ENCODE measurements at places on chromosomes 12 and 14.

GRCh38 chr12:113796066-113796827, 169.9 kb downstream of the RBM19 start:
- no peak for DNase-seq

DNA sequence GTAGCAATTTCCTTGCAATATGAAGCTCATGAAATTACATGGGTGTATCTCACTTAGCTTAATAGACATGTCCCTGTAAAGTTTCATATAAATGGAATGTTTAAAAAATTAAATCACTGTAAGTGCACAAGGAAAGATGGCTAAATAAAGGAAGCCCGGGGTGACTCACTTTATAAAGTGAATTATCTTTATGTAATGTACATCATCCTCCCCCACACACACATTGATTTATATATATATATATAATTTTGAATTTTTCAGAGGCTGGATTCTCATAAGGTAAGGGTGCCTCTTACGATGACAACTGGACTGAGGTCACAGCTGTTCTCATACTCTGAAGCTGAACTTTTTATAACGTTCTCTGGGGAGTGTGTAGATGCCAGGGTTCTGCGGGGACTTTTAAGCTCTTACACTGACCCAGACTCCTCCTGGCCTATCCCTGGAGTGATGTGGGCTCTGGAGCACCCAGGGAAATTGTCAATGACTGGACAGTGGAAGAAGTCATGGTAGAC, 108.7 kb upstream of the HIF1A start:
- no peak for DNase-seq

DNA sequence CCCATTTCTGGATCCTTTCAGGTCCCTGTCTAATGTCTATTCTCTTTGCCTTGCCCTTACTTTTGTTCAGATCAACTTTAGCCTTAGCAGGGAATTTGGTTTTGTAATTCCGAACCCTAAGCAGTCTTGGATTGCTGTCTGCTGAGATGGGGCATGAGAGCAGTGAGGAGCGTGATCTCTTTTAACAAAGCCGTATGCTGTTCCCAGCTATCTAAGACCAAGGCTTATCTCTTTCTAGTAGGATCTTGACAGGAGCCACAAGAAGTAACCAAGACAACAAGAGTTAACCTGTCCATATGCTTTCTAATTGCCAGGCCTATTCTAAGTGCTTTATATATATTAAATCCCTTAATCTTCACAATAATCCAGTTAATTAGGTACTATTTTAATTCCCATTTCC, 4.5 kb upstream of the DHRS7 start:
- no peak for DNase-seq

DNA sequence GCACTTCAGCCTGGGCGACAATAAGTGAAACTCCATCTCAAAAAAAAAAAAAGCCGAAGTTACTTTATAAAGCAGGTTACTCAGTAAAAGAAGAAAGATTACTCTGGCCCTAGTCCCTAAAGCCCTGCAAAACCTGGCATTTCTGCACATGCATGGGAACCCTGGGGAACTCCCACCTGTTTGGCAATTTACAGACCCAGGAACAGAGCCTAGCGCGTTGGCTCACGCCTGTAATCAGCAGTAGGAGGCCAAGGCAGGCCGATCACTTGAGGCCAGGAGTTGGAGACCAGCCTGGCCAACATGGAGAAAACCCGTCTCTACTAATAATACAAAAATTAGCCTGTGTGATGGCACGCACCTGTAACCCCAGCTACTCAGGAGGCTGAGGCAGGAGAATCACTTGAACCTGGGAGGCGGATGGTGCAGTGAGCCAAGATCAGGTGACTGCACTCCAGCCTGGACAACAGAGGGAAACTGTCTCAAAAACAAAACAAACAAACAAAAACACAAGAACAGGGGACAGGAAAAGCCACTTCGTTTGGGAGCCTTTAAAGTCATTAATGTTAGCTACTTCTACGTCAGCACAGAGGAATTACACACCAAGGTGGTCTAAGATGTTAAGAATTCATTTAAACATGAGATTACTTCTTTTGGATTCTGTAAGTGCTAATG, 34.1 kb upstream of the SPTSSA start:
- no peak for DNase-seq

GRCh38 chr14:41609704-41610183, 3.1 kb downstream of the LRFN5 start:
- no peak for DNase-seq

DNA sequence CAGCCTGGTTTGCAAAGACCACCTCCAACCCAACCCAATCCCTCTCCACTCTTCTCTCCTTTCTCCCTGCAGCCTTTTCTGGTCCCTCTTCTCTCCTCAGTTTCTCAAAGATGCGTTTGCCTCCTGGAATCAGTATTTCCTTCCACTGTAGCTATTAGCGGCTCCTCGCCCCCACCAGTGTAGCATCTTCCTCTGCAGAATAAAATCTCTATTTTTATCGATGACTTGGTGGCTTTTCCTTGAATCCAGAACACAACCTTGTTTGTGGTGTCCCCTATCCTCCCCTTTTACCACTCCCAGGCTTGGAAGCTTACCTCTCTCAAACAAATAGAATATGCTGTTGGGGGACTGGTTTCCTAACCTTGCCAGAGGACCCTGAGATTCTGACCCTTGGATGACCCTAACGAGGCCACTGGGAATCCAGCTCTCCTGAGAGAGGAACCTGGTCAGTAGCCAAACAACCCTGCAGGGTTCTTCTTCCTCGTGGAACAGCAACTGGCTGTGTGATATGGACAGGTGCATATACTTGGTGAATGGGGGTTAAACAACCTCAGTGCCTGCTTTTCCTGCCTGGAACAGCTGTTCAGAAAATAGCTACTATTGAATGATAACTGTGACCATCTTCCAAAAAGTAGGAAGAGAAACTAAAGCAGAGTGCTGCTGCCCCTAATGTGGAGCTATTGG, 4.4 kb downstream of the WNT1 start:
- no peak for DNase-seq

DNA sequence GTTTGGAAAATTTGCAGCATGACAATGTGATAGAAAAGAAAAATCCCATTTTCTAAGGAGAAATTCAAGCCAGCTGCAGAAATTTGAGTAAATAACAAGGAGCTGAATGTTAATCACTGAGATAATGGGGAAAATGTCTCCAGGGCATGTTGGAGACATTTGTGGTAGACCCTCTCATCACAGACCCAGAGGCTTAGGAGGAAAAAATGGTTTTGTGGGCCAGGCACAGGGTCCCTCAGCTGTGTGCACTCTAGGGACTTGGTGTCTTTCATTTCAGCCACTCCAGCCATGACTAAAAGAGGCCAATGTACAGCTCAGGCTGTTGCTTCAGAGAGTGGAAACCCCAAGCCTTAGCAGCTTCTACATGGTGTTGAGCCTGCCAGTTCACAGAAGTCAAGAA, 111.4 kb upstream of the SYT10 start:
- DNase-seq = no peak

- DNase-seq = no peak
These were observed 493.3 kb downstream of the TMTC2 start for GRCh38 chr12:83179999-83180398.

GRCh38 chr14:102909462-102909861, 13.0 kb upstream of the AMN start:
- DNase-seq = no peak

- DNase-seq = no peak
These were observed 180.2 kb downstream of the ACSS3 start for GRCh38 chr12:81257947-81258551.

DNA sequence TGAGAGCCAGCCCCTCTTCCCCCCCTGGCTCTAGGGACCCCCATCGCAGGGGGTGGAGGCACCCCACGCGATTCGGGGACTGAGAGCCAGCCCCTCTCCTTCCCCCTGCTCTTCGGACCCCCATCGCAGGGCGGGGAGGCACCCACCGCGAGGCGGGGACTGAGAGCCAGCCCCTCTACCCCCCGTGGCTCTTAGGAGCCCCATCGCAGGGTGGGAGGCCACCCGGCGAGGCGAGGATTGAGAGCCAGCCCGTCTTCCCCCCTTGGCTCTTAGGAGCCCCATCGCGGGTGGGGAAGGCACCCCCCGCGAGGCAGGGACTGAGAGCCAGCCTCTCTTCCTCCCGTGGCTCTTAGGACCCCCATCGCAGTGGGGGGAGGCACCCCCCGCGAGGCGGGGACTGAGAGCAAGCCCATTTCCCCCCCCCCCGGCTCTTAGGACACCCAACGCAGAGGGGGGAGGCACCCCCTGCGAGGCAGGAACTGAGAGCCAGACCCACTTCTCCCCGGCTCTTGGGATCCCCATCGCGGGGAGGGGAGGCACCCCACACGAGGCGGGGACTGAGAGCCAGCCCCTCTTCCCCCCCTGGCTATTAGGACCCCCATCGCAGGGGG, 45.6 kb downstream of the DDX11 start:
- DNase-seq = no peak

DNA sequence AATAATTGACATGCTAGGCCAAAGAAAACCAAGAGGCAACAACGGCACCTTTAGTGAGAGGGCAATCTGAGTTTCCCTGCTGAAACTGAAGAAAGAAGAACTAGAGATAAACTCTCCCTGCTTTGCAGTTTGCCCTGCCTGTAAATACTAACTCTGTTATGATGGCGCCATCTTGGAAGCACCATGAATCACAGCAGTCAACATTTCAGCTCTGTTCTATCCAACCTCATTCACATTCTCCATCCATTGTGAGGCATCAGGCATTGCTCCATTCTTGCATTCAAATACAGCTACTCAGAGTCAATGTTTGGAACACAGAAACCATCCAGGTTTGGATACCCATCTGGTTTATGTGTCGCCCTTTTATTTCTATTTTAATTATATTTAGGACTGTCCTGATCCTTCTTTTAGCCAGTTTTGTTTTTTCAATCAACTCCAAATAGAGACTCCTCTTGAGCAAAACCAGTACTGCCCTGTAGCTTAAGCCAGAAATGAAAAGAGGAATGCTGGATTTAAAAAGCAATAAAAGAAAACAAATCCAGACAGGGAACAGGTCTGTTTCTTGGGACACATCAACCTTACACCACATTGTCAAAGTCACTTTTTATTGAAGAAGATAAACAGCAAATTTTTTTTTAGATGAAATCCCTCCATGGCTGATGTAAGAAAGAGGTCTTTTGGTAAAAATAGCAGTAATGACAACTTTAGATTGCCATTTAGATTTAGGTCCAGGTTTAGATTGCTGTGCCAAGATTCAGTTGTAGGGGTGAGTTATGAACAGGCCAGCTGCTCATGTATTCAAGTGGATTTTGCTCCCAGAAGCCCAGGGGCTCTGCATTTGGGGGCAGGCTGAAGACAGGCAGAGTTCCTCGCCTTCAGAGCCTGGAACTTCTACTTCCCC, 33.3 kb upstream of the PPM1A start:
- DNase-seq = no peak

- no peak for DNase-seq
These were observed 7.6 kb downstream of the TSPAN9 start for GRCh38 chr12:3084742-3085141.

GRCh38 chr12:26058308-26058707, 66.5 kb downstream of the BHLHE41 start:
- no peak for DNase-seq

DNA sequence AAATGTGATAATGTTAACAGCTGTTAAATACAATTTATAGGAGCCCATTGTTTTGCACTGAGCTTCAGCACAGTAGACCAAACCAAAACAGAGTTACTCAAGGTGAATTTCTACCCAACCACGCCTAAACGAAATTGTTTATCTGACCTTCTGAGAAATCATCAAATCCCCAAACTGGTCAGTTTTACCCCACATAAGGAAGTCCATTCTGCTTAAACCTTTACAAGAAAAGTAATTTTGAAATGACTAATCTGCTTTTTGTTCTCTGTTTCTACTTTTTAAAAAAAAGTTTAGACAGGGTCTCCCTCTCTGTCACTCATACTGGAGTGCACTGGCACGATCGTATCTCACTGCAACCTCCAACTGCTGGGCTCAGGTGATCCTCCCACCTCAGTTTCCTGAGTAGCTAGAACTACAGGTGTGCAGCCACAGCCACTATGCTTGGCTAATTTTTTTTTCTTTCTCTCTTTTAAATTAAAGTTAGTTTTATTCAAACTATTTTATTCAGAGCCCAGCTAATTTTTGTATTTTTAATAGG, 1.4 kb upstream of the RNF10 start:
- DNase-seq = no peak

DNA sequence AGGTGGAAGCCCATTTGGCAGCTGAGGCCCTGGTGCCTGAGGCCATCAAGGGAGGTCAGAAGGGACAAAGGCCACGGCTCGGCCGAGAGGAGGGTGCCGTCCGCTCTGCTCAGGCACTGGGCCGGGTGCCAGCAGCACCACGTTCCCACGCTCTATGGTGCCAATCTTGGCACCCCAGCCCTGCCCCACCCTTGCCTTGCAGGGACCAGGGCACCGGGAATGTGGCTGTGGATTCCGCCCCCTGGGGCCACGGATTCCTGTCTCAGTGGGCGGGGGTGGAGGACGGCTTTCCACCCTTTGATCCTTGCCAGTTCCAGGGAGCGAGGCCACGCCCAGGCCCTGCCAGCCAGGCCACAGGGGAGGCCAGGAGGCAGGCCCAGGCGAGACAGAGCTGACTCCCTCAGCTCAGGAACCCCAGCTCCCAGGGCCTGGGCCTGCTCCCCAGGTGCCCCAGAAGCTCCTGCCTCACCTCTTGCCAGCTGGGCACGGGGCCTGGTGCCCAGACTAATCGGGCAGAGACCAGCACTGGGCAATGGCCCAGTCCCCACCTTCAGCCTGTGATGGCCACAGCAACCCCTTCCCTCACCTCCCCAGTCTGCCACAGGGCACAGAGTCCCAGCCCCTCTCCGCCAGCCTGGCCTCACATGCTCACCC, 26.4 kb upstream of the GPR132 start:
- DNase-seq = no peak

- no peak for DNase-seq
These were observed 38.3 kb downstream of the GYS2 start for GRCh38 chr12:21566223-21566906.

GRCh38 chr14:68807148-68807600, 14.3 kb upstream of the ZFP36L1 start:
- peak; percentile 42 for DNase-seq

DNA sequence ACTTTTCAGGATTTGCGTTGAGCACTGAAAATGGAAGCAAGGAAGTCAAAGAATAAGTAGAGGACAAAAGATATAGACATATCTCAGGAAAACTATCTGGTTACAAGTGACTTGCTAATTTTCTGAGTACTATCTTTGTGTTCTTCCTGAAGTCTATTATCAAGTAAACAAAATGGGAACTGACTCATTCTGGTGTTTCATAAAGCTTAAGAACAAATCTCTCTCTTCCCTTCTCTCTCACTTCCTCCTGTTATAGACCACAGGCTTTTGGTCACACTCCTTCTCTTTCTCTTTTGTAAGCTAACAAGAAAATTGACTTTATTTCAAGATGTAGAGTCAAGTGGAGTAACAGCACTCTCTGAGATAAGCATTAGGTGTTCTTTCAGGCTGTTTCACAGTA, 406.6 kb upstream of the SYT1 start:
- no peak for DNase-seq

- DNase-seq = no peak
These were observed 127.4 kb upstream of the BTG1 start for GRCh38 chr12:92273076-92273475.

GRCh38 chr12:83823386-83824045, 1089.1 kb downstream of the SLC6A15 start:
- DNase-seq = peak; percentile 4

- no peak for DNase-seq
These were observed 66.2 kb upstream of the PTGR2 start for GRCh38 chr14:73785336-73785833.
